ENCODE measurements at places on chromosomes 1 and 21.

DNA sequence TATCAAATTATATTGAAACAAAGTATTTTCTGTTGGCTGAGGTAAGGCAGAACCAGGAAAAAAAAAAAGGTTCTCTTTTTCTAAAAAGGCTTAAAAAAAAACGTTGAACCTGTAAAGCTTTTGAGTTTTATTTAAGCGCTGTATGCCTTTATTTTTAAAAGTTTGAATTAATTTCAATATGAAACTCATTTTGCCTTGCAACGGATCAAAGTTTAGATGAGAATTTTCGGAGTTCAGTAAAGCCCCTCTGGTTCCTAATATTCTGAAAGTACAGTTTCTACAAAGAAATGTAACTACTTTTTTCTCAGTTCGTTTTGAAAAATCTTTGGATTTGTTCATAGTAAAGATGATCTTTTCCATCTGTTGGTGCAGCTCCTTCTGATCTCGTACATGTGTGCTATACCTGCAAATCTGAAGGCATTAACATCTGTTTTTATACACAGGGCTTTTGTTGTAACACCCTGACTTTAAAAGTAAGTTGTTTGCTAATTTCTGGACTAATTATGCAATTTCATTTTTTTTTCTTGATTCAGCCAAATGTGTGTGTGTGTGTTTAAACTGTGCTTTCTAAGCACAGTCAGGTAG is 1.7 kb downstream of the ZBTB18 start:
- no peak for DNase-seq

DNA sequence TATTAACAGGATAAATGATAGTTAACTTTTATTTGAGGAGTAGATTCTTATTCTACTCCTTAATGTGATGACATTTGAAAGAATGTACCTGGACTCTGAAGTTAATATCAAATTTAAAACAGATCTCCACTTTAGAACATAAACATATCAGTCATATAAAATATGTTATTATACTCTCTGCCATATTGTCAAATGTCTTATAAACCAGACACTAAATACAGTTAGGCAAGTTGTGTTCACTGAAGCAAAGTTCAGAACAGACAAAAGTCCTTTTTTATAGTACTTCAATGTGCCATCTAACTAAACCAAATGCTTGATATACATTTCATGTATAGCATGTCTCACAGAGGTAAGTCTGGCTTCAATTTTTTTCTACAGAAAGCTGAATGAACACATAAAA is 285.2 kb downstream of the AKT3 start:
- DNase-seq: no peak

DNA sequence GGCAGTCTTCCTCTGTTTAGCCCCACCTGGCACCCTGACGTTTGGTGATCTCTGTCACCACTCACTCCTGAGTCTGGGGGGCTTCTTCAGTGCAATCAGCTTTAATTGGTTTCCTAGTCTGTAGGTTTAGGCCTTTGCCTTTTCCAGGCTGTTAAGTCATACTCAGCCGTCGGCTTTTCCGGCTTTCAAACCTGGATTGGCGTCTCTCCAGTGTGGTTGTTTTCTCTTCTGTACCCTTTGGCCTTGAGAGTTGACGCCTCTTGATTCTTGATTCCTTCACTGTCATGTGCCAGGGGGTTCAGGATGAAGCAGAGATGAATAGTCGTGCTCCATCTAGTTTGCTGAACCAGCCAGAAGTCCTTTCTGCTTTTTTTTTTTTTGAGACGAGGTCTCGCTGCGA is 24.9 kb downstream of the NCMAP start:
- no peak for DNase-seq

GRCh38 chr21:46605767-46606426 is 1.0 kb upstream of the S100B start:
- peak; percentile 55 for DNase-seq

GRCh38 chr1:12326986-12327385 is 97.2 kb downstream of the VPS13D start:
- DNase-seq: no peak

GRCh38 chr1:22218618-22219250 is 75.8 kb upstream of the WNT4 start:
- no peak for DNase-seq

- no peak for DNase-seq
These were observed 73.7 kb downstream of the KCNK2 start for GRCh38 chr1:215156232-215156631.

DNA sequence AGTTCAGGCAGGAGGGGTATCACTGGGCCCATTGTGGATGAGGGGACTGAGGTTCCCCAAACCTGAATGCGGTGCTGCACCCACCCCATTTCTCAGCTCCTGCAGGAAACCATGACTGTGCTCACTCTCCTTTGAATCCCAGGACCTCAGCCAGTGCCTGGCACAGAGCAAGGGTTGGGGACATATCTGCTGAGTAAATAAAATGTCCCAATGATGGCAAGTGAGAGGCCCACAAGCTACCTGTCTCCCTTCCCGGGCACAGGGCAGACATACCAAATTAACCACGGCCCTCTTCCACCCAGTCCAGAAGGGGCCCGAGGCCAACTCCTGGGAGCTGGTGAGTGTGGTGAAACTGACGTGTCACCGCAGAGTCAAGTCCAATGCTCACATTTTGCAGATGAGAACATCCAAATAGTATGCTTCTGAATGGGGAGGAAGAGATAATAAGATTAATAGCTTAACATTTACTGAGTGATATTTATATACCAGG is 97.6 kb downstream of the EPHB2 start:
- no peak for DNase-seq

DNA sequence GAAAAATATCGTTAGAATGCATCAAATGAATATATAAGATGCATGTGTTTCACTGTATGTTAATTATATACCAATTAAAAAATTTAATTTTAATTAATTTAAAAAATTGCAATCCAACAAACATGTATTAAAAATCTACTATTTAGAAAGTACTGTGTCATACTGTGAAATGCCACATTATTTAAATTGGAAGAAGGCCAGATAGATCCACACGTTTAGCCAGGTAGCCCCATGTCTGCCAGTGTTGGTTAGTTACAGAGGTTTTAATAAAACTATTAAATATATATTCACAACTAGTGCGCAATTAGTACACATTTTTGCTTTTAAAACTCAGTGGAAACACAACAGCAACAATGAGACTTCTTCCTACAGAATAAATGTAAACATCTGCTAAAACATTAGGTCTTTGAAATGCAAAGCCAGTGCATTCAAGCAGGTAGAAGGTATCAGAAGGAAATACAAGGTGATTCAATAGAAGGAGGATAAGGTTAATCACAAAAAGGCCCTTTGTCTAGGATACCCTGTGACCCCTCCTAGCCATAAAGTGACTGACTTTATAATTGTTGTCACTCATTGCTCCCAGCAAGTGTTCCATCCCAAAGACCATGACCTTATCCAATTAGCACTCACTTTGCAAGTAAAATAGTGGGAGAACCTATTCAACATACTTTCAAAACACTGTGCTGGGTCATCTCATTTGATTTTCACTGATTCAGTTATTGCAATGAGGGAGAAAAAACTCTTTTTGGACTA is 211.5 kb downstream of the TTLL7 start:
- no peak for DNase-seq

- DNase-seq: no peak
These were observed 37.0 kb upstream of the CCSAP start for GRCh38 chr1:229379846-229380245.

- DNase-seq: peak; percentile 73
These were observed 49.2 kb upstream of the PAX7 start for GRCh38 chr1:18581420-18581880.

GRCh38 chr1:236089046-236089773 is 24.3 kb upstream of the NID1 start:
- DNase-seq: no peak

Data from activated CD4-positive, alpha-beta T cell treated with anti-CD3 and anti-CD28 coated beads for 36 hours (primary cell).